ENCODE measurements at places on chromosomes 1 and 21. TPM values are rescaled to one million over a fixed set of nuclear protein-coding genes. Genes with fewer than 3 reads are reported as not detected.
A peak's percentile ranks its signal among the peaks of the same experiment; 100 is the strongest.

GRCh38 chr1:230611128-230611877 lies 31.0 kb upstream of the COG2 start:
- no peak overlapping the region for H3K4me3 ChIP-seq
- no peaks in the 10 kb centered on the region for H3K36me3 ChIP-seq
- H3K27ac ChIP-seq, result no peak overlapping the region
- no peaks in the 10 kb centered on the region for H3K4me1 ChIP-seq

DNA sequence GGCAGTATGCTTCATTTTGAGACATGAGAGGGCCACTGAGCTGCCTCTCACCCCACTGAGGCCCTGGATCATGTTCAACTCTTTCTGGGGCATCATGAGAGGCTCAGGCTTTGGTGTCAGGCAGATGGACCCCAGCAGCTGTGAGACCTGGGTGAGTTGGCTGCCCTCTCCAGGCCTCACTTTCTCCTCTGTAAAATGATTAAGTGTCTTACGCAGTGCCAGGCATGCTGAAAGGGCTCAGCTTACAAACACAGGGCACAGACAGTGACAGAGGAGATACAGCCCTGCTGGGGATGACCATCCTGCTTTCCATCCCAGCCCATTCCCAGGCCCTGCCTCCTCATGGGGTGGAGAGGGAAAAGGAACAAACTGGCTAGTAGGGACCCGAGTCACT lies 387.4 kb downstream of the MATN1 start:
- DNase-seq, result no peak
- H3K27ac ChIP-seq, result no peak overlapping the region
- no peaks in the 10 kb centered on the region for H3K27me3 ChIP-seq

Gene RNU1-1
- 1,730 TPM for total RNA-seq

GRCh38 chr1:41767534-41768525 lies 150.9 kb downstream of the HIVEP3 start:
- H3K27me3 ChIP-seq, result no peaks in the 10 kb centered on the region
- H3K4me1 ChIP-seq, result peaks cover 5% of the 10 kb centered on the region
- no peak overlapping the region for H3K27ac ChIP-seq
- DNase-seq, result no peak

GRCh38 chr21:34190576-34191321 lies 117.4 kb downstream of the MRPS6 start:
- no peak overlapping the region for H3K27ac ChIP-seq
- peaks cover 46% of the 10 kb centered on the region for H3K4me1 ChIP-seq
- peaks cover 27% of the 10 kb centered on the region for H3K36me3 ChIP-seq
- H3K27me3 ChIP-seq, result no peaks in the 10 kb centered on the region
- DNase-seq, result no peak

GRCh38 chr1:181405584-181405983 lies 77.7 kb upstream of the CACNA1E start:
- no peaks in the 10 kb centered on the region for H3K36me3 ChIP-seq
- peaks cover 25% of the 10 kb centered on the region for H3K4me1 ChIP-seq

GRCh38 chr1:184199036-184199435 lies 147.5 kb downstream of the TSEN15 start:
- H3K36me3 ChIP-seq, result no peaks in the 10 kb centered on the region
- no peak overlapping the region for H3K4me3 ChIP-seq
- no peaks in the 10 kb centered on the region for H3K4me1 ChIP-seq
- H3K27me3 ChIP-seq, result peaks cover 17% of the 10 kb centered on the region
- no peak overlapping the region for H3K27ac ChIP-seq

GRCh38 chr1:113881661-113882060 lies 5.7 kb downstream of the BCL2L15 start:
- peaks cover 42% of the 10 kb centered on the region for H3K4me1 ChIP-seq
- H3K36me3 ChIP-seq, result peaks cover 23% of the 10 kb centered on the region
- no peak for DNase-seq
- no peak overlapping the region for H3K4me3 ChIP-seq
- H3K27ac ChIP-seq, result no peak overlapping the region
- no peaks in the 10 kb centered on the region for H3K27me3 ChIP-seq

Gene GPR161
- not detected for total RNA-seq

- no peak overlapping the region for H3K27ac ChIP-seq
- DNase-seq, result no peak
- H3K36me3 ChIP-seq, result no peaks in the 10 kb centered on the region
- H3K27me3 ChIP-seq, result peaks cover 7% of the 10 kb centered on the region
- H3K4me3 ChIP-seq, result no peak overlapping the region
Observed at GRCh38 chr1:176552217-176552991, 89.4 kb downstream of the PAPPA2 start.

- no peak overlapping the region for H3K27ac ChIP-seq
- H3K27me3 ChIP-seq, result no peaks in the 10 kb centered on the region
Observed at GRCh38 chr1:234901491-234902049, 227.1 kb downstream of the TOMM20 start.

Gene PIK3C2B
- total RNA-seq, result 28.4 TPM

Gene ADCY10
- not detected for total RNA-seq

- no peaks in the 10 kb centered on the region for H3K27me3 ChIP-seq
- peaks cover 6% of the 10 kb centered on the region for H3K36me3 ChIP-seq
- no peak overlapping the region for H3K27ac ChIP-seq
- H3K4me1 ChIP-seq, result no peaks in the 10 kb centered on the region
Observed at GRCh38 chr1:235404190-235404589, 37.0 kb downstream of the TBCE start.

- H3K4me3 ChIP-seq, result no peak overlapping the region
- no peaks in the 10 kb centered on the region for H3K4me1 ChIP-seq
- DNase-seq, result no peak
Observed at GRCh38 chr1:189752461-189752995, 725.1 kb downstream of the BRINP3 start.

Gene FRRS1
- total RNA-seq, result 5.0 TPM

DNA sequence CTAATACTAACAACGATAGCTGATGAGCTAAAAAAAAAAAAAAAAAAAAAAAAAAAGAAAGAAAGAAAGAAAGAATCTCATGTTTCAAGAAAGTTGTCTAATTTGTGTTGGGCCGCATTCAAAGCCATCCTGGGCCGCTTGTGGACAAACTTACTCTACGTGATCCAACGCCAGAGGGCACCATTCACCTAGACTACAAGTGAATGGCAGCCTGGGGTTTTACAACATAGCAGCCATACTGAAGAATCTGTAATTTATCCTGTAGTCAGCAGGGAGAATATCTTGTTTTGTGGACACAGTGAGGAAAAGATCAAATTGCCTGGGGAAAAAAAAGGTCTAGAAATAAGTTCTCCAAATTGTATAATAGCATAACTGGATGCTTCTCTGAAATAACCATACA lies 47.0 kb downstream of the CYP2J2 start:
- no peak overlapping the region for H3K27ac ChIP-seq
- DNase-seq, result peak; percentile 74
- no peak overlapping the region for H3K4me3 ChIP-seq
- H3K4me1 ChIP-seq, result no peaks in the 10 kb centered on the region

DNA sequence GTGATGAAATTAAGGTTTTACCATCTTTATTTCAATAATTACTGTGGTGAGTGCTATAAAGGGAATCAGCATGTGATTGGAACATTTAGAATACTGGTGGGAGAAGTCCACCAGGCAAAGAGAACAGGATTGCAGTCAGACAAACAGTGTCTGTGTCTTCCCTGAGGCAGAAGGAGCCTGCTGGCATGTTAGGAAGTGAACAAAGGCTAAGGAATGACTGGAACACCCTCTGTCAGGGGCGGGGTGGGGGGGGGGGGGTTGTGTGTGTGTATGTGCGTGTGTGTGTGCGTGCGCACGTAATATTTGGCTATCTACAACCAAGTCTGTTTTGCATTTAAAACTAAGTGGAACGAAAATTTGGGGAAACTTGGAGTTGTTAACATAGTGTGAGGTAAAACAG lies 30.2 kb downstream of the SRRM1 start:
- H3K4me1 ChIP-seq, result peaks cover 7% of the 10 kb centered on the region
- no peaks in the 10 kb centered on the region for H3K27me3 ChIP-seq

Gene PPIAL4G
- total RNA-seq, result 0.60 TPM

DNA sequence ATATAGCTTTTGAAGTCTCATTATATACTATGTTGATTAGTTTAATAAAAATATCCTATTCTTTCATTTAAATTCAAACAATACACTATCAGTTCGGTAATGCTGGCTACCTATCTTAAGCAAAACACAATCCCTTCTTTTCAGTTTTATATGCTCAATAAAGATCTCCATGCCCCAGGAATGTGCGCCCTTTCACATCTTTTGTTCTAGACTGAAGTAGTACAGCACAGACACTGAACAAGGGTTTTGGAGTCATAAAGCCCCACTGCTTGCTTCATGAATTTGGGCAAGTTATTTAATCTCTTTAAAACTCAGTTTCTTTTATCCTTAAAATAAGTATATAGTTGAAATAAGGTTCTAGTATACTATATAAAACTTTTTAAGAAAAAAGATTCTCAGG lies 22.4 kb downstream of the SYDE2 start:
- H3K4me1 ChIP-seq, result peaks cover 15% of the 10 kb centered on the region
- no peak overlapping the region for H3K27ac ChIP-seq
- no peak overlapping the region for H3K4me3 ChIP-seq

Gene PEAR1
- 0.21 TPM for total RNA-seq

Gene PTCH2
- total RNA-seq, result 1.3 TPM

DNA sequence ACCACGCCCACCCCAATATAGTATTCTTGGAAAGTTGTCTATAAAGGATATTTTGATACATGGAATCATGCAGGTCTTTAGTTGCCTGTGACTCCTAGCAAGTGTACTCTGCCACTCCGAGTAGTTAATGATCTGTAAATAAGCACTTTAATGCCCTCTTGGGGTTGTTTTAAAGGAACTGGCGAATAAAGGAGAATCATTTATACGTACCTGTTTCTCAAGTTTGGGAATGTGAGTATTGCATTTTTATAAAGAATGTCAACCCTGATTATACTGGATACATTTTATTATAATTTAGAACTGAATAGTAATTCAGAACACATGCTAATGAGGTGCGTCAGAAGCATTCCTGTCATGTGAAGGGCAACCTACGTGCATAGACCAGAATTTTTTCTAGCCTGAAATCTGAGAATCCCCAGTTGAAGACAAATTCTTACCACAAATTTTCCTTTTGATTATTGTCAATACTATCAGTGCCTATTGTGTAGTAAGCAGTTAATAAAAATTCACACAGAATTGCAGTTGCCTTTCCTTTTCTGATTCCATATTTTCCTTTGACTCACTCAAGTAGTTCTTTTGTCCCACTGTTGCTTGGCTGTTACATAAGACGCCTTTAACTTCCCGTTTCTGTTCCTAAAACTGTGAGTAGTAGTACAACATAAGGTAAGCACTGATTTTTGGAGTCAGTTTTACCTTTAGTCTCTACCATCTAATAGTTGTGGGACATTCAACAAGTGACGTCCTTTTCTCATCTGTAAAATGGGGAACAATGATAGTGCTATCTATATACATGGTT lies 5.1 kb downstream of the AHCYL1 start:
- H3K27ac ChIP-seq, result no peak overlapping the region
- H3K4me1 ChIP-seq, result peaks cover 37% of the 10 kb centered on the region
- H3K4me3 ChIP-seq, result no peak overlapping the region
- no peaks in the 10 kb centered on the region for H3K27me3 ChIP-seq
- H3K36me3 ChIP-seq, result peaks cover 20% of the 10 kb centered on the region

DNA sequence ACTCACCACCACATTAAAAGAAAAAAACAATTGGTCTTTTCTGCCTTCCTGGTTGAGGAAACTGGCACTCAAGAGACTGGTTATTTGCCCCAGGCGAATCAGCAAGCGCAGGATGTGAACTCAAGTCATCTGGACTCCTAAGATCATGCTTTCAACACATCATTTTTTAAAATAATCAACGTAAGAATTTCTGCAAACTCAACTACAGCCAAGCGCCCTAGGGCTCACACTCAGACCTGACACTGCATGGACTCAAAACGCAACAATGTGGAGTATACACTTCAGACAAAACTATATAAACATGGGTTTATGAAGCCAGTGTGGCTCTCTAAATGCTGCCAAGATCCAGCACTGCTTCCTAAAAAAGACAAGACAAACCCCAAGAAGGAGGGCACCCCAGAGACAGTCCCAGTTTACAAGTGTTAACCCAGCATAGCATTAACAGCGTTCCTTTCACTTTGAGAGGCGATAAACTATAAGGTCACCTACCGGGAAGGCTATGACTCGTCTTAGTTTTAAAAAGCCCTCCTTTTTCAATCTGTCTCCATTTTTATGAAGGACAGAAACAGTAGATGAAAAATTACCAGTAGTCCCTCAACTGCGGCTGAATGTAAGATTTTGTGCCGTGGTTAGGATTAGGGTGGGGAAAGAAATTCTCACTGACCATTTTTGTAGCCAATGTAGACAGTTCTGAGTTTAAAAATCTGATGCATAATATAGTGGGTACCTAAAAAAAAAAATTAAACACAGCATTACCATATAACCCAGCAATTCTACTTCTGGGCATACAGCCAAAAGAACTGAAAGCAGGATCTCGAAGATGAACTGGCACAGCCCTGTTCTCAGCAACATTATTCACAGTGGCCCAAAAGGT lies 54.8 kb downstream of the SIPA1L2 start:
- H3K36me3 ChIP-seq, result no peaks in the 10 kb centered on the region
- H3K27ac ChIP-seq, result no peak overlapping the region
- DNase-seq, result no peak
- no peaks in the 10 kb centered on the region for H3K27me3 ChIP-seq
- H3K4me3 ChIP-seq, result no peak overlapping the region

DNA sequence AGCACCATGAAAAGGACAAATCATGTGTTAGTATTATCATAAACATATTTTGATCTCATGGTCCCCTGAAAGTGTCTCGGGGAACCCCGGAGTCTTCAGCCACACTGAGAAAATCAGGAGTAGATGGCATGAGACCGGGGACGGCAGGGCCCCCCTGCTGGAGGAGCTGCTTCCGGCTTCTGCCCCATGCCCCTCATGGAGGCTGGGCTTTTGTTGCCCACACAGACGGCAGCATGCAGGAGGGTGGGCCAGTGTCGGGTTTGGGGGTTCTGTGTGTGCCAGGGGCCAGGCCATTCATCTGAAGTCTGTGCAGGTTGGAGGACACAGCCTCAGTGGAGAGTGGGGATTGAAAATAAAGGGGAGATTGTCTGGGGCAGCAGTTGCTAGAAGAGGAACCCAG lies 75.1 kb upstream of the CD34 start:
- H3K27me3 ChIP-seq, result peaks cover 12% of the 10 kb centered on the region
- no peak overlapping the region for H3K27ac ChIP-seq
- H3K4me3 ChIP-seq, result no peak overlapping the region
- no peaks in the 10 kb centered on the region for H3K4me1 ChIP-seq
- no peak for DNase-seq
- H3K36me3 ChIP-seq, result no peaks in the 10 kb centered on the region

DNA sequence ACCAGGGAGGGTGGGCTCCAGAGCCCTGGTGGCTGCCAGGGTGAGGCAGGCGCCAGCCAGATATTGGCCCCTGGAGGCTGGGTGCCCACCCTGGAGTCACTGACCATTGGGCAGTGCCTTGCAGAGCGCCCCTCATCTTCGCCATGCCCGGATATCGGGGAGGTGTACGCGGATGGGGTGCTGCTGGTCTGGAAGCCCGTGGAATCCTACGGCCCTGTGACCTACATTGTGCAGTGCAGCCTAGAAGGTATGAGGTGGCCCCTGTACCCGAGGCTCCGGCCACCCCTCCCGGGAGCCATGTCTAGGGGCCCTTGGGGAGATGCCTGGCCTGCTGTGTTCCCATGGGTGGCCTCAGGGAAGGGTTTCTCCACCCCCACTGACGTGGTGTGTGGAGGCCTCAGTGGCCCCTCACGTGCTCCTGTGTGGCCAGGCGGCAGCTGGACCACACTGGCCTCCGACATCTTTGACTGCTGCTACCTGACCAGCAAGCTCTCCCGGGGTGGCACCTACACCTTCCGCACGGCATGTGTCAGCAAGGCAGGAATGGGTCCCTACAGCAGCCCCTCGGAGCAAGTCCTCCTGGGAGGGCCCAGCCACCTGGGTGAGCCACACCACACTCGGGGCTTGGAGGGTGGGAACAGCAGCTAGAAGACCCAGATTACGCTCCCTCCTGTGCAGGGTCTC lies 30.9 kb downstream of the TRIM11 start:
- H3K27ac ChIP-seq, result no peak overlapping the region
- H3K36me3 ChIP-seq, result no peaks in the 10 kb centered on the region
- peaks cover 23% of the 10 kb centered on the region for H3K27me3 ChIP-seq
- peaks cover 13% of the 10 kb centered on the region for H3K4me1 ChIP-seq

Gene FAM72C
- 19.1 TPM for total RNA-seq

Gene KRTAP11-1
- not detected for total RNA-seq

Gene CHIA
- total RNA-seq, result not detected

Measured in activated CD8-positive, alpha-beta T cell treated with anti-CD3 and anti-CD28 coated beads, Interleukin-2, amount 10 ng/mL, durations not matched to agents 7 days and 5 days (primary cell).